Hematopoietic multipotent progenitor cell (in vitro differentiated cells): ENCODE measurements at places on chromosomes 6 and 20. TPM values are rescaled to one million over a fixed set of nuclear protein-coding genes. Genes with fewer than 3 reads are reported as not detected.

- peak; percentile 9 for DNase-seq
Measured at GRCh38 chr6:45109551-45109950, 218.6 kb upstream of the RUNX2 start.

DNA sequence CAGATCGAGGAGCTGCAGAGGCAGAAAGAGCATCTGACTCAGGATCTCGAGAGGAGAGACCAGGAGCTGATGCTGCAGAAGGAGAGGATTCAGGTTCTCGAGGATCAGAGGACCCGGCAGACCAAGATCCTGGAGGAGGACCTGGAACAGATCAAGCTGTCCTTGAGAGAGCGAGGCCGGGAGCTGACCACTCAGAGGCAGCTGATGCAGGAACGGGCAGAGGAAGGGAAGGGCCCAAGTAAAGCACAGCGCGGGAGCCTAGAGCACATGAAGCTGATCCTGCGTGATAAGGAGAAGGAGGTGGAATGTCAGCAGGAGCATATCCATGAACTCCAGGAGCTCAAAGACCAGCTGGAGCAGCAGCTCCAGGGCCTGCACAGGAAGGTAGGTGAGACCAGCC is 26.2 kb downstream of the C20orf173 start:
- DNase-seq: no peak

GRCh38 chr6:13248994-13249393 is 79.3 kb downstream of the TBC1D7 start:
- no peak for DNase-seq

- DNase-seq: no peak
Measured at GRCh38 chr6:54614499-54615195, 231.9 kb upstream of the FAM83B start.

DNA sequence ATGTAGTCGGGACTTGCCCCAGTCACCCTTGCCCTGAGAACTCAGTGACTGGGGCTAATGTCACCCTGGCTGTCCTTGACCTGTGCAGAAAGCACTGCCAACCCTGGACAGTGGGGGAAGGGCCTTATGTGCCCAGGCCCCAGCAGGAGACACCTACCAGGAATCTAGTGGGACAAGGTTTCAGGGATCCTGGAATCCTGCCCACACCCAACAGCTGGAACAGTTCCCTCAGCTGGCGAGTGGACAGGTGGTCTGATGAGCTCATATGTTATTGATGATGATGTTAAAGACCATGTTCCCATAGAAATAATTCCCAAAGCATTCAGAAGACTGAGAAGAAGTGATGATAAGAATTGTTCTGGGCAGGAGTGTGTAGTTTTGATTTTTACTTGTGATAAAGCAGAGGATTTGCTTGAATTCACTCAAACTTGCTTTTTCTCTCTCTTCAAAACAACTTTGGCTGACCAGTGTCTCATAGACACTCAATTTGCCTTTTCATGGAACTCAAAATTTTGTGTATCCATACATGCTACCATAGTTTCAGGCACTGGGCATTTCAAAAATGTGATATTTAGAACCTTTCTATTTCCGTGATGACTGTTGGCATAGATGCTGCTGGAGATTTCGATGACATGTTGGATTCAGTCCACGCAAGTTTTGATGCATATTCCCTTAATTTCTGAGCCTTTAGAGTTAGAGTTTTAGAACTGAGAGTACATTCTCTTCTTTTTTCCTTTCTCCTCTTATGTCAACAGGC is 79.3 kb downstream of the SLC22A3 start:
- DNase-seq: no peak

DNA sequence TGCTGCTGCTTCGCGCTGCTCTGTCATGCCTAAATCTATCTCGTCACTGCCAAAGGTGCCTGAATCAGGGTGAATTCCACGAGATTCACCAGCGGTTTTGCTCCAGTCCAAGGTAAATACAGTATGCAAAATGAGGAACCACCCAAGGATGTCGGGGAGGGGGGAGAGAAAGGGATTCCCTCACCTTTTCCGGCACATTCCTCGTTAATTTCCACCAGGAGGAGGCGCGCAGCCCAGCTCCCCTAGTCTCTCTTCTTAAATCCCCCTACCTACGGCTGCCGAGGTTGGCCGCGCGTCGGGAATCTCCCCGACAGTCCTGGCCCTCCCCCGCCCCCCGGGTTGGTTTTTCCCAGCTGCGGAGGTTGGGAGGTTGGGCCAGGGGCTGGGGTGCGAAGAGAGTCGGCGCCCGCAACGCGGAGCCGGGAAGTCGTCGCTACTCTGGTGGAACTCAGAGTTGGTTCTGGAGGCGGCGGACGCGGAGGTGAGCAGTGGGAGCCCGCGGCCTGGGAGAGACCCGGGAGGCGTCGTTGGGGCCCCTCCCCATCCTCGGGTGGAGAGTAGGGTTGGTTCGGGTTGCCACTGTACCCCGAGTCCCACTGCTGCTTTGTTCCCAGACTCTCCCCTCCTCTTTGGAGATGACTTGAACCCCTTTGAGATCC is at the start of gene TPBG:
Gene TPBG, plus strand, starts transcription at position 390 of the 659 bp plus-strand sequence. CDS start 1,145 bp downstream, outside the sequence.
- peak; percentile 41 for DNase-seq

DNA sequence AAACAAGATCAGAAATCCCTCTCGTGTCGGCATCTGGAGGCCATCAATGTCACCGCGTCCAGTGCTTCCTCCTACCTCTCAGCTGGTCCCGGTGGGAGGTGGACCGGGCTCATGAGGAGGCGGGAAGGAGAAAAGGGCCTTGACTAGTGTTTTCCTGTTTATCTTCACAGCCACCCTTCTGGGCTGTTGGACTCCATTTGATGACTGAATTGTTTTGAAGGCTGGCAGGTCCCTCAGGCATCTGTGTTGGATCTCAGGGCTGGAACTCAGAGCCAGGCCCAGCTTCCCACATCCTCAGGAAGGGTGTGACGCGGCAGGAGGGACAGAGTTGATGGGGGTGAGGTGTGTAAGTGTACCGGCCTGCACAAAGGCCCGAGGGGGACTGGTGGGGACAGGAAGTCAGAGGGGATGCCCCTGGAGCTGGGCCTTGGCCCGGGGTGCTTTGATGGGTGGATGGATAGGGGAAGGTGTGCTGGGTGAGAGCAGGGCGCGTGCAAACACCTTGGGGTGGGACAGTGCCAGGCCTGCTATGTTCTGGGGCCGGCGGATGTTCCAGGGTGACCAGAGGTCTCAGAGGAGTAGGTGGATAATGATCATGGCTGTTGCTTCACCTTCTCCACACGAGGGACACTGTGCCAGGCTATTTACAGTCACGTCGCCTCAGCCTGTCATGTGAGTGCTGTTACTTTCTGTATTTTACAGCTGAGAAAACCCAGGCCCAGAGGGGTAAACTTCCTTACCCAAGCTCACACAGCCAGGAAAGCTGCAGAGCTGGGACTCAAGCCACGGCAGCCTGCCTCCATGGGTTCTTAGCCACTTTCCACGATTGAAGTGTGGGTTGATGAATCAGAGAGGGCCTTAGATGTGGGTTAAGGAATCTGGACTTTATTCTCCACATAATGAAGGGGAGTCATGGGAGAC is 17.9 kb upstream of the CHMP4B start:
- no peak for DNase-seq

DNA sequence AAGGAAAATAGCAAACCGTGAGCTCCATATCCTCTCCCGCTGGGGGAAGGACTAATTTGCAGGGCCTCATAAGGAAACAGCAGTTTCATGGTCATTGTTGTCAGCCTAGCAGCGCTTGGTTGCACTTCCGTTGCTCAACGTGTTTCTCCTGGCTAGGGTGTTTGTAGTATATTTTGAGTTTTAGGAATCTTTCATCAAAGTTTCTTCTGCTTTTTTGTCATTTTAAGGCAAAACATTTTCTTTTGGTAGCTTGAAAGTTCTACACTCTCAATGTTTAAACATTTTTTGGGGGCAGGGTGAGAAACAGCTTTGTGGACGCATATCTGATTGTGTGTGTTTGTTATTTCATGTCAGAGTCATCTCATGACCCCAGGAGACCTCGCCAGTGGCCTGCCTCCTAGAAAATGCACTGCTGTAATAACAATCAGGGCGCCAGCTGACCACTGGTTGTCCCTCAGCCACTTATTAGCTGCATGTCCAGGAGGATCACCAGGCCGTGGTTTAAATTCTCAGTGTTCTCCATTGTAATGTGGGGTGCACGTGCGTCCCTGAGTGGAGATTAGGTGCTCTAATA is 20.6 kb downstream of the JARID2 start:
- no peak for DNase-seq

GRCh38 chr6:33344701-33345697 is 27.5 kb upstream of the ZBTB22 start:
- peak; percentile 56 for DNase-seq

The MAPK13 gene
- 1.1 TPM for total RNA-seq

The NRSN1 gene
- not detected for total RNA-seq

The PAK5 gene
- not detected for total RNA-seq

The TBXT gene
- total RNA-seq: not detected

The CDKN1A gene
- total RNA-seq: 16.4 TPM

The SLC22A2 gene
- total RNA-seq: not detected

The CGA gene
- total RNA-seq: not detected
